ENCODE measurements at places on chromosomes 1 and 21.

- no peak for DNase-seq
These were observed 1.1 kb downstream of the AKR1A1 start for GRCh38 chr1:45551684-45552083.

- DNase-seq, result no peak
These were observed 66.7 kb downstream of the PATJ start for GRCh38 chr1:61808968-61809367.

- DNase-seq, result peak; percentile 76
These were observed 36.4 kb upstream of the HHAT start for GRCh38 chr1:210292231-210292871.

- no peak for DNase-seq
These were observed 34.1 kb downstream of the KIRREL1 start for GRCh38 chr1:158027508-158027907.

DNA sequence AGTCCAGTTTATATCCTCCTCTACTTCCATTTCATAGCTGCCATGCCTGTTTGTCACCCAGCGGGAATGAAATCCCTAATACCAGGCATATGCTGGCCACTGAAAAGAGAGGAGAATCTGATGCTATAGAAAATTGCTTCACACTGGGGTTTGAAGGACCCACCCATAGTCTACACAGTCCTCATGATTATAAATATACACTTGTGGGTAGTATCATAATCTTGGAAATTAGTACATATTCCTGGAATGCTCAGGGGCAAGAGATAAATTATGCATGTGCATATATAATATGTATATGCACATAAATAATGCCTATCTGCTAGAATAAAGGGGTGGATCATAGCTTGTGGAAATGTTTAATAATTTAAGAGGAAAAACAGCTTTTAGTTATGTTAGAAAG is 105.8 kb downstream of the PRRX1 start:
- DNase-seq, result no peak

DNA sequence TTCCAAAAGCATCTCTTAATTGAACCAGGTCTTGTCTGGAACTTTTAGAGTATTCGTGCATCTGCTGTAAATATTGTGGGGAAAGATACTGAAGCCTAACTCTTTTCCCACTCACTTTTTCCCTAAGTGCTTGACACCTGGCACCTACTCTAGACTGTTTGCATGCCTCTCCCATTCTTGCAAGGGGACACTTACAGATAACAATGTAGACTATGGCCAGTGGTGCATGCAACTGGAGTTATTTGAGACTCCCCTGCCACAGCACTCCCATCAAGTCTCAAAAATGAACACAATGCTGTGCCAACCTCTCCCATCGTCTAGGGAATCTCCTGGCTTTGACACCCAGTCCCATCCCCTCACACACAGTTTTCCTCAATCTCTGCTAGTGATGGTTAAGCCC is 118.6 kb upstream of the ATP1B1 start:
- DNase-seq, result no peak

- DNase-seq, result no peak
These were observed 448.7 kb downstream of the PTBP2 start for GRCh38 chr1:97170300-97170699.

- no peak for DNase-seq
These were observed 22.2 kb upstream of the SLC5A9 start for GRCh38 chr1:48200166-48200900.

GRCh38 chr1:200096774-200097173 is 69.3 kb downstream of the NR5A2 start:
- DNase-seq, result no peak

- peak; percentile 22 for DNase-seq
These were observed 12.6 kb downstream of the PIGP start for GRCh38 chr21:37060296-37060695.

DNA sequence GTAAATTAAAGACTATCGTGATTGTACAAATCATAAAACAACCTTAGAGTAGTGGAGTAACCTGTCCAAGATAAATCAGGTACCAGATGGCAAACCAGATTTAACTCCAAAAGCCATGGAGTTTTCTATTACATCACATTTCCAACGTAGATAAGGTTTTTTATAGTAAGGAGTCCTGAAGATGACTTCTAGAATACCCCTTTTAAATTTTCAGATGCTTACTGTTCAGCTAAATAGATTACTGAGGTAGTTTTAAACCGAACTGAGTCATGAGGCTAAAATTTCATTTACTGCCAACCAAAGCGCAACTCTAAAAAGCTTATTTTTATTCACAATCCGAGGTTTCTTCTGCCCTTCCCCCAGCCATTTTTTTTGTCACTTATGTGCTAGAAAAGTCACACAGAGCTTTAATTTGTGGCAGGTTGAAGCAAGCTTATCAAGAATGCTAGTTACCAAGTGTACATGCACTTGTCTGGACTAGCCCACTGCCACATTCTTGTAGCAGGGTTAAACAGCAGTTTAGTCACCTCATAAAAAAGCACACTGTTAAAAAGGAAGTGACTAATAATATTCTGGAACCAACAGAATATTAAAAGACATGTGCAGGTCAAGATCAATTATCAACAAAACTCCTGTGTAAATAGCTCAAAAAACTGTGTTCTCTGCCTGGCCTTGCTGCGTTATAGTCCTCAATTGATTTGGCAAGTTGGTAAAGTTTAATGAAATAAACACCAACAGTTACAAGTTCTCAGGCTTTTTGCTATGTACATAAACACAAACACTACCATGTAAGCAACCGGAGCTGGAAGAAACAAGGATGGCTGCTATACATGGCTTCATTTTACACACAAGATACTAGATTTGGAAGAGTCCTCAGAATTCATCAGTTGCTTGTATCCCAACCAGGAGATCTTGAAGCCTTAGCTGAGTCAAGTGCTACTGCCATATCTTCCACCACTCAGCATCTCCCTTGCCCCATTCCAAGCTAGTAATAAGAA is 180.3 kb upstream of the DMRTA2 start:
- DNase-seq, result no peak

DNA sequence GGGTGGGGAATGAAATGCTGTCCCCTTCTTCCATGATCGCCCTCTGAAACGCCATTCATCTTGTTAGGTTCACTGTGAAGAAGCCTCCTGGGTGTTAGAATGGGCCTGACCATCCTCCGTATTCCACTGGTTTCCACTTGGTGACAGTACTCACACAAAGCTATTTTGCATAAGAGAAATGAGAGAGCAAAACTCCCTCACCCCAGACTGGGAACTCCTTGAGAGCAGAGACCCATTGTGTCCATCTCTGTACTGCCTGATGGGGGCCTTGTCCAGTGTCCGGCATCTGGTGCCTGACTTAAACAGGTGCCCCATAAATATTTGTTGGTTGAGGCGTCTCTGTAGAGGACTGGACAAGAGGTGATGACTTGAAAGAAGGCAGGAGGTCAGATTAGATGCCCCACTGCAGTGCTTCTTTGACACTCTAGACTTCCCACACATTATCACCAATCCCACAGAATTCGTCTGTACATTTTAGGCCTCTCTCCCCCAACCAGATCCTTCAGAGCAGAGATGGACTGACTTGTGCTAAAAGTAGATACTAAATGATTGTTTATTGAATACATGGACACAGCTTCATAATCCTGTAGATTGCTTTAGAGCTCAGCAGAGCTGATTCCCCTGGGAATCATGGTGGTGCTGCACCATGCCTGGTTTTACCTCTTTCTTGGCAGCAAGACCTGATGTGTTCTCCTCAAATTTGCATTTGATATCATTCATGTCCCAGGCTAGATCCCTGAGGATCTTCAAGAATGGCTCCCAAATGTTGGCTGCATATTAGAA is 22.4 kb upstream of the KCNA2 start:
- DNase-seq, result no peak

GRCh38 chr1:94530373-94530878 is 11.1 kb downstream of the F3 start:
- no peak for DNase-seq

DNA sequence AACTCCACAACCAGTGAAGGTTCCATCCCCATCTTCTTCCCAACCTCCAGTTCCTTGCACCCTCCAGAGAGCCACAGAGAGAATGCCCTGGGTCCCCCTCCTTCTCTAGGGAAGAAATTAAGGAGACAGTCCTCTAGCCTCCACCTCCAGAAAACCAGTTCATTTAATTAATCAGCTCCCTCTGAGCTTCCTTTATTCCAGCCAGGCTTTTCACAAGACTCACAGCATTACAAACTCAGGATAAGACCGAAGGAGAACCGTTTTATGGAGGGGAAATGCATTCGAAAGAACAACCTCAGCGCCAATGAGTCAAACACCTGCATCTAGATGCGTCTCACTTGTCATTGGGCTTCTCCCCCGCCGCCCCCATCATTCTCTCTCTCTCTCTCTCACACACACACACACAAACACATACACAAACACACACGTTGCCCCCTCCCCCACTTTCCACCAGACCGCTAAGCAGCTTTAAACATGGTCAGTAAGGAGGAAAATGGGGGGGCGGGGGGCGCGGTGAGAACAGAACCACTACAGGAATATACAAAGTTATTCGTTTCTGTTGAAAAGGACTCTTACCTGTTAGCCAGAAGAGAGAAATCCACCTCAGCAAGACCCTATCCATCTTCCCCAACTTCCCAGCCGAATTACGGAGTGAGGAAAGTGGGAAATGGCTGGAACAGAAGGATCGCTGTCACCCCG is 544 bp downstream of the ILDR2 start:
- peak; percentile 18 for DNase-seq

- no peak for DNase-seq
These were observed 3.5 kb downstream of the C1orf159 start for GRCh38 chr1:1112237-1112985.

DNA sequence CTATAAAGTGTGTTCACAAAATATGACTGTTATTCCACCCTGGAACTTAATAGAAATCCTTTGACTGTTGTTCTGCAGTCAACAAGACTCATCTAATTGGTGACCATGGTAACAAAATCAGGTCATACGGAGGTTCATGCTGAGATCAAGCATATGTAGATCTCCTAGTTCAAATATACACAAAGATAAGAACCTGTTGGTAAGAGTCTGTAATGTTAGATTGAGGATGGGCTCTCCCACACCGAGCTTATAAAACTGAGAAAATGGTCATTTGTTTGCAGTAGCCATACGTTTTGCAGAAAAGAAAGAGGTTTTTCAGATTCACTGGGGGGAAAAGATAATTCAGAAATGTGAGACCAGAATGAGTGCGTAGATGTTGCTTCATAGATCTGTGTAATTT is 468.1 kb downstream of the RPS6KC1 start:
- DNase-seq, result no peak

DNA sequence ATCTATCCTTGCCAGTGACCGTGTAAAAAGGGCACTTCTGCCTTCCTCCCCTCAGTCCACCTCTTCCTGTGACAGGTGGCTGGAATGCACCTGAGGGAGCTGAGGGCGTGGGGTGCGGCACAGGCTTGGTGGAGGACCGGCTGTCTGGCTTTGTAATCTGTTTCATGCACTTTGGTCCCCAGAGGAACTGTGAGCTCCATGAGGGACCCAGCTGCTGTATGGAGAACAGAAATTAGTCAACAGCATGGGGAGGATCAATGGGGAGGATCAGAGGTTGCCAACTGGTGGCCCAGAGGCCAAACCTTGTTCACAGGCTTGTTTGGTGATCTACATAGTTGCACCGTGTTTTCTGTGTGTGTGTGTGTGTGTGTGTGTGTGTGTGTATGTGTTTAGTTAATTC is 19.0 kb upstream of the LUZP1 start:
- DNase-seq, result no peak

- no peak for DNase-seq
These were observed 13.1 kb downstream of the LYST start for GRCh38 chr1:235853653-235854052.

- no peak for DNase-seq
These were observed 33.0 kb downstream of the ETS2 start for GRCh38 chr21:38838598-38839327.

DNA sequence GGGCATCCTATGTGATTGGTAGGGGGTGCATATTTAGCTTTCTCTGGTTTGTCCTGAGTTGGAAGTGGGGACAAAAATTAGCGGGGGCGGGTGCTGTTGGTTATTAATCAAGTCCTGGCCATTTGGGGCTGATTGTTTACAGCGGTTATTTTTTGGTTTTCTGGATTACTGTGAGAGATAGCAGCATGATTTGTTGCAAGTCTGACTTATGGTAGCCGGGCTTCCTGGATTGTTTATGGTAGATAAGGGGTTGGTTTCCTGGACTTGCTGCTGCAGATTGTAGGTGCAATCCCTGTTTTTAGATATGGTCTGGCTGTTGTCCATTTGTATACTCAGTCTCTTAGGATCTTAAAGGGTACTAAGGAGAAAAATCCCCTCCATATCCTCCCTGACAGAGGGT is 12.1 kb upstream of the PROK1 start:
- no peak for DNase-seq

- DNase-seq, result no peak
These were observed 95.6 kb downstream of the CD58 start for GRCh38 chr1:116474921-116475849.

DNA sequence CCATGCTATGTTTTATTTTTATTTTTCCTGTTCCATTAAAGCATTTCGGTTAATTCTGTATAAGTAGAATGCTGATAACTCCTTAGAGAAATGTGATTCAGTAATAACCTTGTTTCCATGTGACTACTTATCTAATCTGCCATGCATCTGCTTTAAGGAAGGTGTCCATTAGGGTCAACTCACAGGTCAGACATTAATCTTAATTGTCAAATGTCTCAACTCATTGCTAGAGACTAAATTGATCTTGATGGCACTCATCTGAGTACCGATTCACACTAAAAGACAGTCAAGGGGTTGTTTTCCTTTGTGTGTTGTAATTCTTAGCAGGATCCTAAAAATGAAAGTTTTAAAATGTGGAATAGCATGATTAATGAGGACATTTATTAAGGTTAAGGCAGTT is 41.8 kb downstream of the ITSN1 start:
- no peak for DNase-seq

- no peak for DNase-seq
These were observed 289.4 kb upstream of the ADGRL4 start for GRCh38 chr1:79295967-79296366.

- DNase-seq, result peak; percentile 96
These were observed 46.8 kb downstream of the PTPRU start for GRCh38 chr1:29282924-29283803.

DNA sequence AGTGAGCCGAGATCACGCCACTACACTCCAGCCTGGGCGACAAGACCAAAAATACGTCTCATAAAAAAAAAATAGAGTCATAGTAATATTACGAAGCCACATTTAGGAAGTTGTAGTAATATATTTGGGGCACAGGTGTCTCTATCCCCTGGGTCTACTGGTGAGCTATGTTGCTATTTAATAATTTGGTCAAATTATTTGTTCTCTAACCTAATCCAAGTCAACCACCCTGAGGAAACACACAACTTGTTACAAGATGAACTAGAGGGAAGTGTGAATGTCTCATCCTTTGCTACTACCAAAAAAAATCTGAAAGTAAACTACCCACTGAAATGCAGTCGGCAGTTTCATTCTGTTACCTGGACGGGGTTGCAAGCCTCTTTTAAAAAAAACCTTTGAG is 35.3 kb downstream of the RGS8 start:
- DNase-seq, result no peak

GRCh38 chr1:23484253-23485001 is 448 bp upstream of the ASAP3 start:
- peak; percentile 98 for DNase-seq

Data from nephron progenitor cell (in vitro differentiated cells).